GM12878 (cell line): ENCODE measurements at places on chromosomes 6 and 20.

DNA sequence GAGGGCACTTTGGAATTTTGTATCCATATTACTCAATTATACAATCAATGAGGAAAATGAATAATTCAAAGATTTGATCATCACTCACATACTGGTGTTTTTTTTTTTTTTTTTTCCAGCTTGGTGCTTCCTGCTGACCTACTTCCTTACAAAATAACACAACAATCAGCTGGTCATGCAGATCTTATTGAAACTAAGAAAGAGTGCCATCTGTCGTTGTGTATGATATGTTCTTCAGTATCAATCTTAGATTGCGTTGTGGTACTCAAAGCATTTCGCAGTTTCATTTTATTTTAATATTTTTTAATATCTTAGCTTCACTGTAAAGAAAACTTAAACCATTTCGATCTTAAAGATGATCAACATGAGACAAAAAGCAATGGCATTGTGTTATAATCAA lies 155.6 kb downstream of the OGFRL1 start:
- DNase-seq: no peak

DNA sequence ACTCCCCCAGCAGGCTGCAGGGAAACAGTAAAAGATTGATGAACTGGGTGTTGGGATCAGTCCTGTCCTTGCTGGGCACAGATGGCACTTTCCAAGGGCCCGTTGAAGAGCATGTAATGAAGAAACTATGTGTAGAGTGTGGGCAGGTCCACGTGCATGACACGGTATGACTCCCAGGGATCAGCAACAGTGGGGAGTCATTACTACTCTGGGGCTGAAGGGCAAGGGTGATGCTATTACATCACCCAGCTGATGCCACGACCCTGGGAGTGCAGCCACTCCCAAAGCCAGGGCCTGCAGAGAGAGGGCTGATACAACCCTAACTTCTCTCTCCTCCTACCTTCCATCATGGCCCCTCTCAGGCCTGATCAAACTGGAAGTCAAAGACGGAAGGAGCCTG lies 20.1 kb downstream of the KCNK17 start:
- no peak for DNase-seq

GRCh38 chr20:23116311-23117089 lies 30.4 kb upstream of the CD93 start:
- no peak for DNase-seq

GRCh38 chr6:162580619-162581018 lies 146.9 kb downstream of the PRKN start:
- DNase-seq: no peak

- DNase-seq: no peak
Observed at GRCh38 chr20:61915101-61915500, 150.6 kb downstream of the TAF4 start.

DNA sequence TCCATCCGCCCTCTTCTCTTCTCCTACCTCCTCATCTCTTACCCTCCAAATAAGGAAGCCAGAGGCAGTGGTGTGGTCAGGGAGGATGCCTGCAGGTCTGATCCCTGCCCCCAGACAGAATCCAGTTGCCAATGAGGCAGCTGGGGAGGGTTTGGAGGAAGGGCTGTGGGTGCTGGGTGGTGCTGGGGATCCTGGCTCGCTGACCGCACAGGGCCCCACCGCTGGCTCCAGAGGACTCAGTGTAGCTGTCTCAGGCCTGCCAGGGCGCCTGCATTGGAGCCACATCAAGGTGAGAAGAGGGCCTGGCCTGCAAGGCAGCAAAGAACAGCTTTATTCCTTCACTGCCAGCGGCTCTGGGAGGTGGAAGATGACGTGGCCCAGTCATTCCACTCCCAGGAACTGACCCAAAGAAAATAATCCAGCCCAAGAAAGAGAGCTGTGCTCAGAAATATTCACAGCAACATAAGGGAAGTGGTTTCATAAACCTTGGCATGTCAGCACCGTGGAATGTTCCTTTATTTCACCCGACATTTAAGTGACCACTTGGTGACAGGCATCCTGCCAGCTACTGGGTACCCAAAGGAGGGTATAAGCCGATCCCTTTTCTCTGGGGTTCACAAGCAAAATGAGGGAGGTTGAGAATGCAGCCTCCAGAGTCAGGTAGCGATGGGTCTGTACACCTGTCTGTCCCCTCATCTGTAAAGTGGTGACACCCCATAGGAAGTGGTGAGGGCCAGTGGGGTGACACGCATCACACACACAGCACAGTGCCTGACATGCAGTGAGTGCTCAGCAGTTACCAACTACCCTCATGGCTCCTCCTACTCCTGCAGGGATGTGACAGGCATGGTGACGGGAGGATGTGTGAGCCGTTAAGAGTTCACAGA lies 125.1 kb downstream of the SNX5 start:
- DNase-seq: no peak

- DNase-seq: no peak
Observed at GRCh38 chr6:150150458-150150820, 7.6 kb downstream of the PPP1R14C start.

GRCh38 chr6:7924867-7925266 lies 14.3 kb upstream of the TXNDC5 start:
- DNase-seq: no peak

DNA sequence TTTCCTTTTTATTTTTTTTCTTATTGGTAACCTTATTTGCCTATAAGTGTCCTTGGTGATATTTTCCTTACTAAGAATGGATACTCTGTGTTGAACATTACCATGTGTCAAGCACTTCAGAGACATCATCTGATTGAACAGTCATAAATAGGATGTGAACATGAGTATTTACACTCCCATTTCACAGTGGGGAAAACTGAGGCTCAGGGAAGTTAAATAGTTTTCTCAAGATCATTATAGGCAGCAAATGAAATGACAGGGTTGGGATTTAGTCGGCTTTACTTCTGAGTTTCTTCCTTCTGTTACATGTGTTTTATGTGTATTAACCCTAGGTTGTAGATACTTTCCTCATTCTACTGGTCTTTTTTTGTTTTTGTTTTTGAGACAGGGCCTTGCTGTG lies 35.3 kb downstream of the TPX2 start:
- DNase-seq: no peak

- DNase-seq: no peak
Observed at GRCh38 chr6:121657972-121658371, 222.5 kb downstream of the GJA1 start.

- DNase-seq: no peak
Observed at GRCh38 chr6:15147827-15148226, 98.0 kb upstream of the JARID2 start.

DNA sequence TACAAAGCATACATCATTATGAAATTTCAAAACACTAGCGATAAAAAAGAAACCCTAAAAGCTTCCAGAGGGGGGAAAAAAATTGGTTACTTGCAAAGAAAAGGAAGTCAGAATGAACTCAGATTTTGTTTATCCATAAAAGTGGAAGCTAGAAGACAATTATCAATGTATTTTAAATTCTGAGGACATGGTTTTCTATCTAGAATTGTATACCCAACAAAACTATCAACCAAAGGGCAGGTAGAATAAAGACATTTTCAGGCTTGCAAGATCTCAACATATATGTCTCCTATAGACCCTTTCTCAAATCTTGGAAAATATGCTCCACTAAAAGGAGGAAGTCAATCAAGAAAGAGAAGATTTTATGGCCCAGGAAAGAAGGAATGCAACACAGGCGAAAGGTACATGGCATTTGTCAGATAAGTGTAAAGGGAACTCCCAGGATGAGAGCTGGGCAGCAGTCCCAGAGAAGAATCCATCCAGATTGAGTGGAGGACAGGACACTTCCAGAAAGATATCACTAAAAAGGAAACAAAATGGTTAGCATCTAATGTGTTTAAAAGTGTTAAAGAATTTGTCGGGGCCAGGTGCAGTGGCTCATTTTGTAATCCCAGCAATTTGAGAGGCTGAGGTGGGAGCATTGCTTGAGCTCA lies 45.4 kb upstream of the ZFAND3 start:
- DNase-seq: no peak

GRCh38 chr6:108752733-108753590 lies 95.3 kb upstream of the ARMC2 start:
- DNase-seq: no peak

GRCh38 chr6:137799950-137800568 lies 67.0 kb upstream of the TNFAIP3 start:
- DNase-seq: no peak

DNA sequence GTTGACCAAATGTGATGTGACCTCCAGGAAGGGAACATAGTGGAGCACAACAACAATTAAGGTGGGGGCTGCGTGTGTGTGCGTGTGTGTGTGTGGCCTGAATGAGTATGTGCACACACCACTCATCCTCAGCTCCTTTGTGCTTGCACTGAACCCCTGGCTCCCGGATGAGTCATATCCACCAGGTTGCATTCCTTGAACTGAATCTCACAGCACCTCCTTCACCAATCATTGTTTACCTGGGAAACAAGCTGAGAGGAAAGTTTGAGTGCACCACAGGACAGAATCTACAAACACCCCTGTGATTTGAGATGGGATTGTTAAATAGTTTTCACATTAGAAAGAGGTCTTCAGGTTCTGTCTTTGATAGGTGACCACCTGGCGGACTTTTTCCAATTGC lies 33.7 kb upstream of the GPR6 start:
- DNase-seq: no peak

DNA sequence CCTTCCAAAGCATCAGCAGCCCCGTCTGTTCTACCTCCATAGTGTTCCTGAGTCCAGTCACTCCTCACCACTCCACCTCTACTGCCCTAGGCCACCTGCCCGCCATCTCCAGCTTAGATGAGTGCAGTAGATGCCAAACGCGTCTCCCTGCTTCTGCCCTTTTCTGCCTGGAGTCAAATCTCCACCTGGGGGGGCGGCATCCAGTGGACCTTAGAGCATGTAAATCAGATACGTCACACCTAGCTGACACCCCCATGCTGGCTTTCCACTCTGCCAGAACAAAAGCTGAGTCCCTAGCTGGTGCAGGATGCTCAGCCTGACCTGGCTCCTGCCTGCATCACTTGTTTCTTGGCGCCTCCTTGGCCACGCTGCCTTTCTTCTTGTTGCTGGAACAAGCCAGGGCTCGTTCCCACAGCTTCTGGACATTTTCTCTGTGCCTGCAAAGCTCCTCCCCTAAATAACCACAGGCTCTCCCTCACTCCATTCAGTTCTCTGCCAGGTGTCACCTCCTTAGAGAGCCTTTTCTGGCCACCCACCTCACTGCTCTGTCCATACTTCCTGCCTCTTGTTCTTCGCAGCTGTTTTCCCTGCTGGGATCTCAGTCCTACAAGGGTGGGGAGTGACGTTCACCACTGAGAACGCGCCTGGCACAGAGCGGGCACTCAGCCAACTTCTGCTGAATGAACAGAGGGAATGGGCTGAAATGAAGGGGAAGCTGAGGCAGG lies 5.8 kb downstream of the DDR1 start:
- DNase-seq: no peak
